T47D (cell line): ENCODE measurements at places on chromosomes 2 and 18.

GRCh38 chr2:190636361-190636760 is 12.5 kb upstream of the NAB1 start:
- DNase-seq = no peak

DNA sequence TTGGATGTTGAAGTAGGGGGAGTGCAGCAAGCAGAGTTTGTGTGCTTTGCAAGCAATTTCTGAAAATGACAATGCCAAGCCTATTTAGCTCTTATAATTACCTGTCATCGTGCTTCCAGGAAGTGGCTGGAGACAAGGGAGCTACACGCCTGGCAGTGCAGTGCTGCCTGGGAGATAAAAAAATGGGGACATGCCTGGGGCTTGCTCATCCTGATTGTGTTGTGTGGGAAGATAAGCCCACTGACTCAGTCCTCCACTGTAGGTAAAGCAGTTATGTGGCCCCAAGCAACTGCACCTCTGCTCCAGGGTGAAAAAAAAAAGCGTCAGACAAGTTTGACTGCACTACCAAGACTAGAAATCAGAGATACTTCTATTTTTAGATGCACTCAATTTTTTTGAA is 396.9 kb upstream of the NXPH2 start:
- no peak for DNase-seq

- peak; percentile 21 for DNase-seq
These were observed 1.9 kb upstream of the SLC1A4 start for GRCh38 chr2:64987001-64987955.

DNA sequence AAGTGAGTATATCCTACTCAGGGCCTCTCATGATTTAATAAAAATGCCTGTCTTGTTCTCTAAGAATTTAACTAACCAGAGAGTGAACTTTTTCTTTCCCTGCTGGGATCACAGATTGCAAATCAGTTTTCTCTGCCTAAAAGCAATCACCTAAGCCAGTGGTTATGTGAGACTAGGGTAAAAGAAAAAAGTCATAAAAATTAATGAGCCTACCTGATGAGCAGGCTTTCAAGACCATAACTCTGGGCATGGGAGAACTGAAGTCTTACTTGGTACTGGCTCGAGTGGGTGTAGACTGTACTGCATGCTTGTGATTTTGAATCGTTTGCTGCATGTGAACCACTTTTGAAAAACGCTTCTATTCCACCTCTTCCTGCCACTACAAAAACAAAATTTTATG is 1677.0 kb upstream of the LRRTM1 start:
- DNase-seq = no peak

GRCh38 chr18:56789004-56789888 is 138.1 kb downstream of the WDR7 start:
- peak; percentile 29 for DNase-seq

DNA sequence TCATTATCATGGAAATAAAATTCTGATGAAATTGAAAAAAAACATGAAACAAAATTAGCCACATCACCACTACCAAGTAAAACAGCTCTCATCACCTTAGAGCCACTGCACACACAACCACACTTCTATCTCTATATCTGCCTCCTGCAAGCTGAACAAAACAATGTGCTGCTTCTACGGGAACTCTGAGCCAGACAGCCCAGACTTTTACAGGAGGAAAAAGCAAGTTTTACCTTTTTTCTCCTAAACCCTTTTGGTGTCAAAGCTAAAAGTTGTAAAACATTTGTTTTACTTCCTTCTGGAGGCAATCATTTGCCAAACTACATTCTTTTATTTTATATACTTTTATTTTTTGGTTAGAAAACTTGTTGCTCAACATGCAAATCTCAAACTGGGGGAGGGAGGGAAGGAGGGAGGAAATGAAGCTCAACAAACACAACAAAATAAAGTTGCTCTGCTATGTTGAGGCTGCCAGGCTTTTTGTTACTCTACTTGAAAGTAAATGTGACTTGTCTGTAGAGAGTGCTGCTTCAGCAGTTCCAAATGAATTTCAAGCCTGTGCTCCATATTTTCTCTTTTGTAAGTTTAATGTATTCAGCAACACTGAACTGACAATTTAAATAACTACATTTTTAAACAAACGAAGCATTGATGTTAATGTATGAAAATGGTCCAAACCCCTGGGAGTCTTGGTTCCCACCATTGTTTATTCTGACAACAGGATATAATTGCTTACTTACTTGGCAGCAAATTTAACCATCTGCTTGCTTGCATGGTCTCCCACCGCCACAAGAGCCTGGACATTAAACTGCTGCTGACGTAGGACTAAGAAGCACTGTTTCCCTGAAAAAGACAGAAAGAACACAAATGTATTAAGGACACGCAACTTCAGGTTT is 24.5 kb downstream of the DARS1 start:
- peak; percentile 33 for DNase-seq

DNA sequence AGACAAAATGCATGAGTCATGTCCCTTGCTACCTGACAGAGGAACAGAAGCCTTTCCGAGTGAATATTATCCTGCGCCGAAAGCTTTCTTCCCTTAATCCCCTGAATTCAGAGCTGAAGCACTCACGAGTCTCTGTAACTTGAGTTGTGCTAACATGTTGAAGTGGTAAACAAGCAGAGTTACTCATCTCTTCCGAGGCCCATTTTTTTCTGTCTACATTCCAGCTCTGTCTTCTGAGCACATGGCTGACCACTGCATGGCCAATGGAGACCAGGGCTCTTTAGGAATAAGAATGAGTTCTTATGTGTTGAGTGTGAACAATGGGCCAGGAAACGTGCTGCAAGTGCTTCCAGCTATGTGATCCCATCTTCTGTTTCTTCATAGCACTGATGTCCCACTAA is 73.1 kb upstream of the PID1 start:
- no peak for DNase-seq

- DNase-seq = no peak
These were observed 732.2 kb downstream of the DPP10 start for GRCh38 chr2:115174651-115175050.

- no peak for DNase-seq
These were observed 72.1 kb downstream of the CABLES1 start for GRCh38 chr18:23207191-23207955.

- DNase-seq = no peak
These were observed 85.8 kb downstream of the RBM43 start for GRCh38 chr2:151175864-151176263.

GRCh38 chr2:10316336-10316735 is 13.6 kb downstream of the HPCAL1 start:
- DNase-seq = no peak

DNA sequence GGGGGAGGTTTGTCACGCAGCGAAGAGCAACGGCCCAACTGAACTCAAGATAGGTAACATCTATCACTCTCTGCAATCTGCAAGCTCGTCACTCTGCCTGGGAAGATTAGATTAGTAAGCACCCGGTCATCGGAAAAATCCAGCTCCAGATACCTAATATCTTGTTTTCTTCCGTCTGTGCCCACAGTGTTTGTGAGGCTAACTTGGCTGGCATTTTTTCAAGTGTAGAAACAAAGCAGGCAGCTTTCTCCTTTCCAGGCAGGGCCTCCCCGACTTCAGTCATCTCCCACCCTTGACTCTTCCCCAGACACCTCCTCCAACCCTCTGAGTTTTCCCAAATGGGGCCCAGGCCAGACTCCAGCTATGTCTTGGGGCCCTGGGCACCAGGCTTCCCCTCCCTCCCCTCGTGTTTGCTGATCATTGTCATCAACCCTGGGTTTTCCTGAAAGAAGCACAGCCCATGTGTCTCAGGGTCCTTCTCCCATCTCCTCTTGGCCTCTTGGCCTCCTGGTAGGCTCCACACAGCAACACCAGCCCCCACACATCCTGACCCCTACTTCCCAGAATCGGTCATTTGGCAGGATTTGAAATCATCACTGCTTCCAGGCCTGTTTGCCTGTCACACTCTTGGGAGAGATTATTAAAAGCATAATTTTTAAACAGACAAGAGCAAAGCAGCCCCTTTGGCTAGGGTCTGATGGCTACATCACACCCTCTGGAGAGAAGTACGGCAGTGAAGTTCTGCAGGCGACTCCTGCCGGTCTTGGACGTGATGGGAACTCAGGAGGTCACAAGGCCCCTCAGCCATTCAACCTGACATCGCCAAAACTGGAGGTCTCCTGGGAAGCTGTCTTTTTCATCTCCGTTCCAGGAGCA is 144.9 kb upstream of the ID2 start:
- no peak for DNase-seq

GRCh38 chr2:33241581-33241980 is 234.9 kb upstream of the RASGRP3 start:
- no peak for DNase-seq

GRCh38 chr2:184322615-184323014 is 275.7 kb upstream of the ZNF804A start:
- no peak for DNase-seq

GRCh38 chr18:3892152-3892551 is 442.2 kb downstream of the TGIF1 start:
- no peak for DNase-seq

DNA sequence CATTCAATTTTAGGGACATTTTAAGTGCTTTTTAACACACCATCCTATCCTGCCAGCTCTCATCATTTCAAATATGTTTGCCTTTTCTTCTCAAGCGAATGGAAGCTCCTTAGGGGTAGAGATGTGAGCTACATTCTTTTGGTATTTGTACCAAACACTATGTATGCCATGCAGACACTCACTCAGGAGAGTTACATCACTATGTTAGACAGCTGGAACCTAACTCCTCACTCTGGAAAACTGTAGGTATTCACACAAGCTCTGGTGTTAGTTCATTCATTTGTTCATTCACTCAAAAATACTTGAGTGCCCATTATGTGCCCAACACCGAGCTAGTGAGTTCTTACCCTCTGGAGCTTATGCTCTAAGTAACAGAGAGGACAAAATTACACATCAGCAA is 26.4 kb upstream of the RNU4ATAC start:
- no peak for DNase-seq

DNA sequence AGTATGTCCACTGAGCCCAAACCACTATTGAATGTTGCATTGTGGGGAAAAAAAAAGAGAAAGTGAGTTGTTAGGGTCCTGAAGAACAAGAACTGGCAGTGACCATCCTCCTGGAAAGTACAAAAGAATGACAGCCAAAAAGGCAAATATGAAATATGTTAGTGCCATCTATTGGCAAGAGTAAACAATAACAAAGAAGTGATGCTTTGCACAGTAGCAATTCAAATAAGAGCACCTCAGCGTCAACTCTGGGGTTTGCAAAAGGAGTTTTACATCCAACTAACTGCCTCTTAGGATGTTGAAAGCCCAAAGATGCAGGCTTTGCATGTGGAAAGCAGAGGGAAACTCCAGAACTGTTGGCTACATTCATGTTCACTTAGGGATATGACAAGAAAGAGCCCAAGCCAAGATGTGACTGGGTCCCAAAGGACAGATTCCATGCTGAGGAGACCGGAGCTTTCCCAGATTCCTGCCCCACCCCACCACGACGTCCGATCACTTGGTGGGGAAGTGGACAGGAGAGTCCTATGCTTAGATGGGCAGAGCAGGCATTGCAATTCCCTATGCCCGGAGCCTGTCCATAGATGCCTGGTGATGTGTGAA is 15.6 kb downstream of the TRABD2A start:
- peak; percentile 20 for DNase-seq

DNA sequence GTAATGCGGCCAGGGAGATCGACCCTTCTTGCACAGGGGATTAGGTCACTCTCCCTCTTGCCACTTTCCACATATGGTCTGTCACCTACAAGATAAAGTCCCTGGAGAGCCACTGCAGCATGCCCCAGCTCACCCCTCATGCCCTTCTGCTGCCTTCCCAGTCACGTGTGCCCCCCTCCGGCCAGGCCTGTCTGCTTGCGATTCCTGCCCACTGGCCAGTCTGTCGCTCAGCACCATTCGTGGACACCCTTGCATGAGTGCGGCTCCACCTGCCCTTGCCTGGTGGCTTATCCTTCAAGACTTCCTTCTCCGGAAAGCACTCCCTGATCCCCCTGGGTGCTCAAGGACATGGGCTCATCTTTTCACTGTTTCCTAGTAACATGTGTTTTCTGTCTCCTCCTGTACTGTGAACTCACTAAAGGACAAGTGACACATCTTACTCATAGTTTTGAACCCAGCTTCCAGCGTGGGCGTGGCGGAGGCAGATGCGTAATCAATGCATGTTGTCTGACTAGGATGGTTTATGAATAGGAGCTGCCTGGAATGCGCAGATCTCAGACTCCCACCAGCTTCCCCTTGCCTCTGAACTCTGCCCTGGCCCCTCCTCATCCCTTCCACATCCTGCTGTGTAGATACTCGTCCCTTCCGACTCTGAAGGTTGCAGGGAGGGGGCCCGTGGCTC is 7.8 kb upstream of the NT5DC4 start:
- DNase-seq = no peak

DNA sequence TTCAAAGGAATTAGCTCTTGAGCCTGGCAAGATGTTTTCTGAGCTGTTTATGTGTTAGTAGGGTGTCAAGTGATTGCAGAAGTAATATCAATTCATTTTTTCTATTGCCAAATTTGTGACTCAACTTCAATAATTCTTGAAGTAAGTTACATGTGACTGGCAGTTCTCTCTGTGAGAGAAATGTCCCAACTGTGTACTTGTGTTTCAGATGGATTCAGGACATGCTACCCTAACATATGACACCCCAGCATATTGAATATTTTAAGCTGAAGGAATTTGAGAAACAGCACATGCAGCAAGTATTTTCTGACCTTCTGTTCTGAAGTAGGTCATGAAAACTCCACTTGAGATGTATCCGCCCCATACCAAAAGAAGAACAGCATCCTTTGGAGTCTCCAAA is 263.6 kb downstream of the XIRP2 start:
- no peak for DNase-seq

DNA sequence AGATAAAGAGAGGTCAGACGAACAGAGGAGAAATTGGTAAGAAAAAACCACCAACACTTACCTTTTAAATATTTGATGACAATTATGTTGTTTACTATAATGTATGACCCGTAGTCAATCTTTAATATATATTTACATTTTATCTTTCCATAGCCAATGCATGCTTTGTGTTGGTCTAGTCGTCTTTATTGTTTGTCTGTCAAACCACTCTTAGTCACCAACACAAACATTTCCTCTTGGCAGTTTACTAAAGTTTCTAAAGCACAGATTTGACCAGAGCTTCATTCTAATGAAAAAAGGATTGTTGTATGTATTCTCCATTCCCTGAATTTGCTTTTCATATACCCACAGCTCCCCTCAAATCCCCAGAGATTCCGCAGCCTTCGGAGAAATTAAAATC is 784.7 kb upstream of the PIK3C3 start:
- peak; percentile 1 for DNase-seq

DNA sequence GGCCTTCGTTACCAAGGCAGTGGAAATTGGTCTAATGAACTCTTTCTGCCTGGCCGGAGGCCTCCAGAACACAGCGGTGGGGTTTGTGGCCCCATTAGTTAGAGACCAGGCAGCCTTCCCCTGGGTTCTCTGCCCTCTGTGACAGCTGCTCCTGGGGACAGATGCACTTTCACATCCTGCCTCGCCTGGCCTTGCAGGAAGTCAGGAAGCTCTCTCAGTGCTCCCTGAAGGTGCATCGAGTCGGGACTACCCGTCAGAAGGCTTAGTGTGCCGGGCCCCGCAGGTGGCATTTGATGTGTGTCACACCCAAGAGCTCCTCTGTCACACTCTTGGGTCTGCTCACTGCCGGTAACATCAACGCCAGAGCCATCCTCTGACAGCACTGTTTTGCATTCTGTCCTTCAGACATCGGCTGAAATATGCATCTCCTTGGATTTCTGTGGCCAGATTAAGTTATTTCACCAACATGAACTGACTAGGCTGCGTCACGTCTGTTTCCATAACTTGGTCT is 158.3 kb downstream of the LDLRAD4 start:
- DNase-seq = no peak
